ENCODE measurements at places on chromosomes 11 and 22.

- no peak for DNase-seq
Measured at GRCh38 chr11:45157247-45158209, 11.1 kb downstream of the PRDM11 start.

GRCh38 chr22:49663311-49663711, 164.4 kb downstream of the BRD1 start:
- no peak for DNase-seq

GRCh38 chr22:33894515-33894914, 25.8 kb downstream of the LARGE1 start:
- DNase-seq: no peak

GRCh38 chr11:21250196-21250595, 580.8 kb downstream of the NELL1 start:
- DNase-seq: no peak

DNA sequence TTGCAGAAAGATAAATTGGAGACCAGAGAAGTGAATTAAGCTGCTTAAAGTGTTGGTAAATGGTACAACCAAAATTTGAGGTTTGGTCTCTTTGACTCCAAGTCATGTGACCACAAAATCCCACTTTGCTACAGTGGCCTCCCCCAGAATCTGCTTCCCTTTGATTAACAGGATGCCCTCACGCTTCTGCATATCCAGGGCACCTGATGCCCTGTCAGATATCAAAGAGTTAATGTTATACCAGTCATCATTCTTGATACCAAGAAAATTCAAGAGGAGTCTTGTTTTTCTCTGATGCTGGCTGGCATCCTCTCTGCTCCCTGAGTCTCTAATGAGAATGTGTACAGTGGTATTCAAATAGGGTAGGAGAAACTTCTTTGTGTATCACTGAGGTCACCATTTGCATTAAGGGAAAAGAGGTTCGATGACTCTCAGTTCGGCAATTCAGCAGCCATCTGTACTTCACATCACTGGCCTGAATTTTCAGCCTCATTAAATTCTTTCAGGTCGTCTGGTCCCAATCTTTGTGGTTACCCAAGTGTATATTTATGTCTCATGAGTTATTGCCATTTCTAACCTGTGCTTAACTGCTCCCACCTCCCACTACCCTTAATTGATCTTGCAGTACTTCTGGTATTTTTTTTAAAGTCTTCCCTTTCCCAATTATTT, 73.9 kb downstream of the BDNF start:
- DNase-seq: no peak

- DNase-seq: no peak
Measured at GRCh38 chr11:100929377-100929776, 200.2 kb downstream of the PGR start.

DNA sequence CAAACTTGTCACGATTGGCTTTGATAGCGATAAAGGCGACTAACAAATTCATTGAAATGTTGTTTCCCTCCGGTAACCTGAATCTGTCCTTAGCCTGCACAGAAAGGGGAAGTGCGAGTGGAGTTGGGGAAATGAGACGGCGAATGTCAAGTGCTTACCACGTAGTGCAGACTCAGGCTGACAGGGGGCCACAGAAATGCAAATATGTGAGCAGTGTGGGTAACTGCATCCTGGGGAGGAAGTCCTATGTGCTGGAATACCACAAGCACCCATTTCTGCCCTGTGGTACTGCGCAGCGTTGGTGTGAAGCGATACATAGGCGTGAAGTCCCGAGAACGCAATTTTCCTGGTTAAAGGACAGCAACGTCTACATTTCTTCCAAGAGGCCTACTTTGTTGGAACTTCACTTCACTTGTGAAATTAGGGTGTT, 869 bp upstream of the EIF4ENIF1 start:
- peak; percentile 30 for DNase-seq

- DNase-seq: no peak
Measured at GRCh38 chr11:119340335-119341221, at the start of gene C1QTNF5. Gene C1QTNF5 (minus strand): TSS chr11:119340883. CDS start chr11:119340397, 486 bp downstream.

DNA sequence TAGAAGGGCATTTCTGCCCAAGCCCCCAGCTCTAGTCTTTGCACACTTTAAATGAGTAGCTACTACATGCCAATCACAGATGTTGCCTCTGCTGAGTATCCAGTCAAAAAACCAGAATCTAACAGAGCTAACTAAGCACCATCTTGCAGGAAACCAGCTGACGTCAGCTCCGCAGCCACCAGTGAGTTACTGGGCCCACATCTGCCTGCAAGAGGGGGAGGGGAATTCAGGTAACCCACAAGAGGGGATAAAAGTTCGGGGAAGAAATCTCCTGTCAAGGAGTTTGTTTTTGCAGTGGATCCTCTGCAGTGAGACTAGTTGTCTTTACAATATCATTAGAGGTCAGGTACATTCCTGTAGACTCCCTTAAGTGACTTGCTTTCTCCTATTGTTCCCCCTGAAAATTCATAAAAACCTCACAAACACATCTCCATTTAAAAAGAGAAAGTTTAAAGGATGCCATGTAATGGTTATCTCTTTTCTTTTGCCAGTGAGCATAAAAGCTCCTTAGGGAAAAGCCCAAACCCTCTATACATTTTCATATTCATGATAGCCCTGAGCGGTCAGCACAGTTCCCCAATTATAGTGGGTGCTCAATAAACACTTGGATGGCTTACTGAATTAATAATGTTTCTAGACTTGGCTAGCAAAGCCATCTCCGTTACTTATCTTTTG, 9.3 kb downstream of the CD44 start:
- no peak for DNase-seq

GRCh38 chr11:102007567-102008437, 39.4 kb upstream of the CFAP300 start:
- peak; percentile 32 for DNase-seq

- no peak for DNase-seq
Measured at GRCh38 chr11:130909650-130910049, 6.6 kb downstream of the SNX19 start.

- DNase-seq: no peak
Measured at GRCh38 chr11:113567867-113568544, 92.8 kb upstream of the DRD2 start.

DNA sequence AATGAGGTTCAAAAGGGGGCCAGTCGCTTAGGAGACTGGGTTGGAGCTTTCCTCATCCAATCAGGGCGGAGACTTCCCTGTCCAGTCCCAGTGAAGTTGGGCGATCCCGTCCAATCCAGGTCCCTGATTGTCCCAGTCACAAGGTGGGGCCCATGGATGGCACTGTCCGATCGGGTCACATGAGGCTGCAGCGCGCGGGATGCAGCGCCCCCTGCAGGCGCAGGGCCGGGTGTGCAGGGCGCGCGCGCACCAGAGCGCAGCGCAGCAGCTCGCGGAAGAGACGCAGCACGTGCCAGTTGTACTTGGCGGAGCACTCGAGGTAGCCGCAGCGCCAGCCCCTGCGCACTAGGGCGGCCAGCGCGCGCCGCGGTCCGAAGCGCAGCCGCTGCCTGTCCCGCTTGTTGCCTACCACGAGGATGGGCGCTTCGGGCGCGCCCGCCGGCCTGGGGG, 2.3 kb downstream of the RASL10A start:
- DNase-seq: no peak

GRCh38 chr11:117459979-117460300, 132.3 kb downstream of the CEP164 start:
- DNase-seq: no peak

DNA sequence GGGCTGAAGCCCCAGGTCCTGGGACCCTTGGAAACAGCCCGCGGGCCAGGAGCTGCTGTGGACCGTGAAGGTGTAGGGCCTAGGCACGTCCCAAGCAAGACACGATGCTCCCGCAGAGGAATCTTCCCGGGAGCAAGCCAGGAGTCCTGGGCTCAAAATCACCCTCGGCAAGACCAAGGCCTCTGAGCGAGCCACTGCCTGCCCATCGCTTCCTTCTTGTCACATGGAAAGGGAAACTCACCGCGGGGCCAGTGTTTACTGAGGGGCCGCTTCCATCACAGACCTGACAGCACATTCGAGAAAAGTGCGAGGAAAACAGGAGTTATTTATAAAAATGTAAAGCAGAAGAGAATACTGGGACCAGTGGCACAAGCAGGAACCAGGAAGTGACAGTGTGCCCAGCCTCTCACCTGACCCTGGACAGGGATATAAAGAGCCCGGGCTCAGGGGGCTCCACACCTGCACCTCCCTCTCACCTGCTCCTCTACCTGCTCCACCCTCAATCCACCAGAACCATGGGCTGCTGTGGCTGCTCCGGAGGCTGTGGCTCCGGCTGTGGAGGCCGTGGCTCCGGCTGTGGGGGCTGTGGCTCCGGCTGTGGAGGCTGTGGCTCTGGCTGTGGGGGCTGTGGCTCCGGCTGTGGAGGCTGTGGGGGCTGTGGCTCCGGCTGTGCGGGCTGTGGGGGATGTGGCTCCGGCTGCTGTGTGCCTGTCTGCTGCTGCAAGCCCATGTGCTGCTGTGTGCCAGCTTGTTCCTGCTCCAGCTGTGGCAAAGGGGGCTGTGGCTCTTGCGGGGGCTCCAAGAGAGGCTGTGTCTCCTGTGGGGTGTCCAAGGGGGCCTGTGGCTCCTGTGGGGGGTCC, at the start of gene KRTAP5-5:
KRTAP5-5 (plus strand) TSS at position 450 of the 860 bp plus-strand sequence; CDS start at position 516, 66 bp downstream.
- no peak for DNase-seq

- DNase-seq: no peak
Measured at GRCh38 chr11:134745456-134745855, 333.4 kb upstream of the B3GAT1 start.
